ENCODE measurements at places on chromosomes 11 and 22.

DNA sequence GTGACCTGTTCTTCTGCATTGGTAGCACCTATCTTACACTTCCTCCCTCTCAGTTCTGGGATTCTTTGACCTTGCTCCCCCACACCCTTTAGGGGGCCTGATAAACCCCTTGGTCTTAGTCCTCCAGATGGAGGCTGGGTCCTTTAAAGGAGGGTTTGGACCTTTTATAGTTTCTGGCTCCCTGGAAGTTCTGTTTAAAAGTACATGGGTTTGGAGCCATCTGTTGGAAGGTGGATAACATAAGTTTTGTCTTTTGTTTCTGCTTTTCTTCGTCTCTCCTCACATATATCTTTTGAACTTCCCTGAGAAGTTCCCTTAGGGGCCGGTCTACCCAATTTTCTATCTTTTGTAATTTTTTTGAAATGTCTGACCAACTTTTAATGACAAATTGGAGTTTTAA lies 17.9 kb upstream of the HYLS1 start:
- DNase-seq, result no peak

DNA sequence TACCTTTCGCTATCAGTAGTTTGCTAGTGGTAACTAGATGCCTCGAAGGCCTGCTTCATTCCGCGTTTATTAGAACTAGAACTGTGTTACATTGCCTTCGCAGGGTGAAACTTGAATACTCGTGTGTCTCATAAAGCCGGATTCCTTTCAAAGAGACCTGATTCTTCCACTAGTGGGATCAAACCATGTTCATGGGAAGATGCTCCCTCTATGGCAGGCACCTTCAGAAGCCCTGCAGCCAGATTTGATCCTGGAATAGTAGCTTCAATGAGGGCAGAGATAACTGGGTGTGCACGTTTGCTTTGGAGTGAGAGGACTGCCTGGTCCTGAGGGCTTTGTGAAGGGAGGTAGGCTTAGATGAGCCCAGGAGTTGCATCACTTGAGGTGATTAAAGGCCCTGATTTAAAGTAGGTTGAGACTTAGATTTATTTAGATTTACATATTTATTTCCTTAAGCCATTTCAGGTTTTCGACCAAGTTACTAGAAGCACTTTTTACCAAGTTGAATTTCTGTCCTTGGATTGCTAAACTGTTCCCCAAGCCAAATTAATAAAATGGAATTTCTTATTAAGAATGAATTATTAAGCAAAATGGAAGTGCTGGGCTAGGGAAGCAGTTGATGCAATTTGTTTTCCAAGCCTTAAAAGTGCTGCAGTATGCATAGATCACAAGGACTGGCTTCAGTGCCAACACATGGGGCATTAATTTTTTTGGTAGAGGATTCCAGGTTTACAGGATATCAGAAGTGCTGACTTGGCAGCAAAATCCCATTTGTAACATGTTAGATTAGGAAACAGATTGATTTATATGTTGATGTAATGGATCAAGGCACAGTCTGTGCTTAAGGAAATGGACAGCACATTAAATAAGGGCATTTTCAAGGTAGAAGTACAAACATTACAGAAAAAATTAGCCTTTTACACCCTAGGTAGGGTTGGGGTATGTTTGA lies 32.9 kb downstream of the APLP2 start:
- DNase-seq, result no peak

DNA sequence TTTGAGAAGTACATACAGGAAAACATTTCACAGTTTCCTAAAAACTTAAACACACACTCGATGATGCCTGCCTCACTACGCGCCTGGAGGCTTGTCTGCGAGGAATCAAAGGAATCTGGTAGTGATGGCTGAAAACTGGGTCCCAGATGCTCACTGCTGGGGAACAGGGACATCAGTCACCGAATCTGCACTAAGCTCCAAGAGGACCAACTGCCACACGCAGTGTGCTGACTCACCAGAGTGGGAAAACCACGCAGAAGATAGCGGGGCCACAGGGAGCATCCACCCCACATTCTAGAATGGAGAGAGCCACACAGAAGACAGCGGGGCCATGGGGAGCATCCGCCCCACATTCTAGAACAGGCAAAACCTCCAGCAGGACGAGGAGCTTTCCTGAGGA lies 24.3 kb upstream of the MOB2 start:
- DNase-seq, result no peak

DNA sequence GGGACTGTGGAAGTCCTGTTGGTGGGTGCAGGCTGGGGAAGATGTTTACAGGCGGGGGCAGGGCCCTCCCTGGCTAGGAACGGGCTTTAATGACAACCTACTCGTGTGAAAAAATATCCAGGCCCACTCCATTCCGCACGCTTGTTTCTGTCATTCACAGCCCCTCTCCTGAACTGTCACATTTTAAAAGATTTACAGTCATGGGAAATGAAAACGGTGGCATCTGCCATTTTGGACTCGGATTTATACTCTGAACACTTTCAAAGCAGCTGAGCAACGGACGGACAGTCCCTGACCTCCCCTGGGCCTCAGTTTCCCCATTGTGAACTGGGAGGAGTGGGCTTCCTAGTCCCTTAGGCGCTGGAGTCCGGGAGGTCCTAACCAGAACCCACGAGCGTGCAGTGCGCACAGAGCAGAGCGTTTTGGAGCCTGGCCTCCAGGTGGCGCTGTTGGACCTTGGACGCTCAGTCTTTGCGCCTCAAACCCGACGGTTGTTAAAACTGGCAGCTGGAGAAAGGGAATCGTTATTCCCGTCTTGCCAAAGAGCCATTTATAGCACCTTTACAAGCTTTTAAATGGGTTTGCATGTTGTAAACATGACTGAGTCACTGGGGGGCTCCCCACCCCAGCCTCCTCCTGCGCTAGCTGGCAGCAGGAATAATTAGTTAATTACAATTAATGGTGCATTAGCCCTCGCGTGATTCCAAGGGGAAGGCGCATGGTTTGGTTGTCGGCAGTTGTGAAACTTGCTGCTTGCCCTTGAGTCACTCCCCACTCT lies 75.3 kb downstream of the FBLN1 start:
- DNase-seq, result peak; percentile 89

- no peak for DNase-seq
Measured at GRCh38 chr11:65886826-65887722, 1.2 kb downstream of the FIBP start.

DNA sequence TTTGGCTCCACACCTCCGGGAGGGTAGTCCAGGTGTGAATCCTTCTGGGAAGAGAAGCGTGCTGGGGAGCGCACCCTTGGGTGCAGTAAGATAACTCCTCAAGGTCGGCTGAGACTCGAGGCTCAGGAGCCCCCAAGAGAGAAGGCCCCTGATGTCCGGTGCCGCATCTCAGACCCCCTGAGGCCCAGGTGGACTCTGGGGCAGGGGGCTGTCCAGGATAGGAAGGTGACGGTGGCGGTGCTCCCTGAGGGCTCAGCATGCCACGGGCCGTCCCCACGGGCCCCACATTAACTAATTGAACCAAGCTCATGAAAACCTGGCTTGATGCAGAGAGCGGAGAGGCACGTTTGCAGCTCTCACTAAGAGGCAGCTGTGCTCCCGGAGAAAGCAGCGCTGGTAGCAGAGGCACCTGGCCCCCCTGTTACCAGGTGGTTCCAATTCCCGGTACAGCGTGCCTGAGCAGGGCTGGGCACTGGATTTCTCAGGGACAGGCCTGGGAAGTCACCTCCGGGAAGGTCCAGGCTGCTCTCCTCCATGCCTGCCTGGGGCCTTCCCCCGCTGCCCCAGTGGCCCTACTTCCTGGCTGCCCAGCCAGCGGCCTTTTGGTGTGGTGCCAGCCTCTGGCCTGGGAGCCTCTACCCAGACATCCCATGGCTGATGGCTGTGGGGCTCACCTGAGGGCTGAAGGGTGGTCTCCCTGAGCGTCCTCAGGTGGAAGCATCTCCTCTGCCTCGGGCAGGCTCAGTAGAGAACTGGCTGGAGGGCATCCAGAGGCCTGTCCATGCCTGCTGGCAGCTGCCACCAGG lies 1.1 kb downstream of the KCNQ1 start:
- no peak for DNase-seq

DNA sequence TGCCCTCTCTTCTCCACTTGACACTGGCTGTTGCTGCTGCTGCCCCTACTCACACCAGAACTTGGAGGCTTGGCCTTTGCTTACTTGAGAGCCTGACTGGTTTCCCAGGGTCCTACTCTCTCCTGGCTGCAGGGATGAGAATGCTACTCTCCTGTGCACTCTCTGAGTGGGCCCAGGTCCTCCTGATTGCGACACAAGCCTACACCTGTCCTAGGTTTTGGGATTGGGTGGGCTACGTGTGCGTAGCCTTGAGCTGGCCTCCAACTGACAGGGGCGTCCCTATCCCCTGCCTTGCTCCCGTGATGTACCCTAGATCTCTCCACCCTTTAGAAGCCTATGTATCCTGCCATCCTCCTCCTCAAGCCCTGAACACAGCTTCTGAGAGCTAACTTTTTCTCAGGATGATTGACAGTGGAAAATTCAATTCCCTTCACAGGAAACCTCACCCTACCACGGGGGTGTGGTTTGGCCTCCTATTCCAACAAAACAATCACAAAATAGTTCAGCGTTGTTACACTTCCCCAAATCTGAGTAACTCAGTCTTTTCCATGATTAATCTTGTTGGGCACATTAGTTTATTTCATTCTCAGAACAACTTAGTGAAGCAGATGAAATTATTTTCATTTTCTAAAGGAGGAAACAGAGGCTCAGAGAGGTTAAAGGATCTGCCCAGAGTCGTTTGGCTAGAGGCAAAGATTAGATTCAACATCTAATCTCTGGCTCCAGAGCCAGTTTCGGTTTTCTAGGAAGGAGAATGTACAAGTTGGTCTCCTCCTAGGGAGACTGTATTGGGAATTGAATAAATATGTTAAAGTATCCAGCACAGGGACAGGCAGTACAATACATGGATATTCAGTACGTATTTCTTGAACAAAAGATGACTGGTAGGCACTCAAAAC lies 17.6 kb upstream of the AMOTL1 start:
- DNase-seq, result no peak

GRCh38 chr11:36070213-36070953 lies 126.5 kb downstream of the LDLRAD3 start:
- DNase-seq, result no peak

DNA sequence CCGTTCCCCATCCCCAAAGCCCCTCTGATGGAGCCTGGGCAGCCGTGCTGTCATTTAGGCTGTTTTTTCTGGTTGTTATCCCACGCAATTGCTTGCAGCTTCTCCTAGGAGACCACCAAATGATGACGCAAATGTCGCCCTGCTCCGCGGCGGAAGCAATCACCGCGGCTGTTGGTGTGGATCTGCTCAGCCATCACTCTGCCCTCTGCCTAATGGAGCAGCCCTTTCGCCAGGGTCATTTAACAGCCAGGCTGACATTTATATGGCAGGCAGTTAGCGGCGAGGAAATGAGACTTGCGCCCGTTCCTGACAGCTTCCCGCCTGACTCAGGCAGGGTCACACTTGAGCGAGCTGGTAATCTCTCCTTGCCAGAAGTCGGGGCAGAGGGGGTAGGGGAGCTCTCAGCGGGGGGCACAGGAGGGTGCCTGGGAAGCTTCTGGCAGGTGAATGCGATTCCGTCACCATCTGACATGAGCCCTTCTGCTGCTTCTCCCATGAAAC lies 97.9 kb upstream of the RTL6 start:
- no peak for DNase-seq

GRCh38 chr22:18044548-18045271 lies 20.3 kb upstream of the MICAL3 start:
- peak; percentile 86 for DNase-seq

- DNase-seq, result peak; percentile 99
Measured at GRCh38 chr11:9765320-9766101, 101.6 kb downstream of the SWAP70 start.

DNA sequence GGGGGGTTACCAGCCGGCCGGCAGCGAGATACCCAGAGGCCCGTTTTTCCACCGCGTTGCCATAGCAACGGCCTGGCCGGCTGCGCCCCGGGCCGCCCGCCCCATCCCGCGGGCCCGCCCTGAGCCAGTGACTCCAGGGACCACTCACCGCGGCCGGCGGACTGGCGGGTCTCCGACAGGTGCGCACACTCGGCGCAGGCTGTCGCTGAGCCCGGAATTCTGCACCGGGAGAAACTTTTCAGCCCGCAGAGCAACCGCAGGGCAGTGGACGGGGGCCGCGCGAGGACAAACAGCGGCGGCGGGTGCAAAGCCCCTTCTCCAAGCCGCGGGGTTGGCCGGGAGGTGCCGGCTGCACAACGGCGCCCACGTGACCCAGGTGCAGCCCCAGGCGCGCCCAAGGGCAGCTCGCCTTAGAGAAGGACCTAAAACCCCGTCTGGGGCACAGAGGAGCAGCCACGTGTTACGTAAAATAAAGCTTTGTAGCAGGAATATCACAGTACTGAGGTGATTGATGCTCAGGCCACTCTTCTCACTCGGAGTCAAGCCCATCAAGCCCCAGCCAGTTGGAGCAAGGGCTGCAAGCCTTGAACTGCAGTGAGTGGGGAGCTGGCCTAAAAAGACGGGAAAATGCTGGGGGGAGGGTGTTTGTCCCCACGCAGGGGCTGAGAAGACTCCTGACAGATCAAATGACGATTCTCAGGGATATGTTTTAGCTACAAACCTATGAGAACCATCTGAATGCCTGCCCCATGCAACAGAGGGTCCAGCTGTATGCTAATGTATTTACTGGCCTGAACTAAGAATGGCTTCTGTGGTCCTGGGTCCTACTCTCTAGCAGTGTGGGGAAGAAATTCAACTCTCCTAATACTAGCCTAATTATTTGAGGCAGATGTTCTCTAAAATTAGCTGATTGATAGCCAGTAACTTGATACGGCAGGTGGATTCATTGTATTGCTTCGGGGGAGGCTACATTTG lies at the start of gene STK33:
Gene STK33, minus strand, starts transcription at position 294 of the 975 bp plus-strand sequence. CDS start 119,323 bp downstream, outside the sequence.
- DNase-seq, result peak; percentile 19

DNA sequence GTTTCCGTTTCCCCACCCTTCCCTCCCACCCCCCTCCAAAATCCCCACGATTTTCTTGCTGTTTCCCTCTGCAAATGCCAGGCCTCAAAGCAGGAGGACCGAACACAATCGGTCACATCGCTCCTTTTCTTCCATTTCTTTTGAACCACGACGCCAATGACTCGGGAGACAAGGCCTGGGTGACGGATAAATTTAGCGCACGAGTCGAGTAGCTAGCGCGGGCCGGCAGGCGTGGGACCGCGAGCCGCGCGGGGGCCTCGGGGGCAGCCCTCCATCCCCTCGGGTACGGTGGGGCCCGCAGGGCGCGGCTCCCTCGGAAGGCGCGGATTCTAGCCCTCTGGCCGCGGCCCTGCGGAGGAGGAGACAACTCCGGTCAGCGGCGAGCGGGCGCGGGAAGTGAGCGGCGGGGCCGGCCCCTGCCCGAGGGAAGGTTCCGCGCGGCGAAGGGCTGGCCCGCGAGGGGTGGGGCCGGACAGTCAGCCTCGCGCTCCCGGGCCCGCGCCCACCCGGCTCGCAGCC lies 414 bp downstream of the JOSD1 start:
- DNase-seq, result no peak

DNA sequence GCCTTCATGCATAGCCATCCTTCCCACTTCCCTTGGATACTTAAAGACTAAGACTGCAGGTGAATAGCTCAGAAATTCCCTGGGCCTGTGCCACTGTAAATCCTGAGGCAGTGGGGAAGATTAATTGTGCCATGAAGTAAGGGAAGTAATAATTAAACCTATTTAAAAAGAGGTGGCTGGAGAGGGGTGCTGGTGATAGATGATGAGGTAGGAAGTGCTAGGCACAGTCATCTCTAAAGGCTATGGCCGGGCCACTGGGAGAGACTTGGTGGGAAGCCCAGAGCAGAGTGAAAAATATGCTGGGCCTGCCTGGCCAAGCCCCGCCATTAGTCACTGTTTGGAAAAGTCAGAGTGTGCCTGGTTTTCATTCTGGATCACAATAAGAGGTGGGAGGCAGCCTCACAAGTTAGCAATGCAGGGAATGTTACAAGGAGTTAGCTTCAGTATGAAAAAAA lies 197.2 kb upstream of the PITPNB start:
- peak; percentile 71 for DNase-seq

- DNase-seq, result no peak
Measured at GRCh38 chr11:16124390-16124789, 232.0 kb downstream of the SOX6 start.

GRCh38 chr11:61509043-61510029 lies 787 bp downstream of the LRRC10B start:
- DNase-seq, result peak; percentile 54
